DMS 273 treated with DMSO at 0.1 percent for 48 hours (cell line): ENCODE measurements at places on chromosomes 2 and 18.

DNA sequence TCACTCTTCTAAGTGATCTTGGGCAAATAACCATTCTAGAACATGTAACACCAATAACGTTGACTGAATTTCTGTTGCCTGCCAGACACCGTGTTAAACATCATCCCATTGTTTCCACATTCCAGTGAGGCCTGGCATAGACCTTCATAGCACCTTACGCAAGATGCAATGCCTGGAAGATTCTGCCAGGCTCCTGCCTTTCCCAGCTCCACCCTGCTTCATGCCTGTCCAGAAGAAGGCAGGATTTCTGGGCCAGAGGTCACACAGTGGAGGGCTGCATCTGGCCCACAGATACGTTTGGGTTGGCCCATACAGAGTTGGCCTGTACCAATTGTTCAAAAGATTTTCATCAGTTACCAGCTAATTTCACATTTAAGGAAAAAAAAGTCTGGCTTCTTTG, 46.3 kb downstream of the EN1 start:
- no peak for DNase-seq

DNA sequence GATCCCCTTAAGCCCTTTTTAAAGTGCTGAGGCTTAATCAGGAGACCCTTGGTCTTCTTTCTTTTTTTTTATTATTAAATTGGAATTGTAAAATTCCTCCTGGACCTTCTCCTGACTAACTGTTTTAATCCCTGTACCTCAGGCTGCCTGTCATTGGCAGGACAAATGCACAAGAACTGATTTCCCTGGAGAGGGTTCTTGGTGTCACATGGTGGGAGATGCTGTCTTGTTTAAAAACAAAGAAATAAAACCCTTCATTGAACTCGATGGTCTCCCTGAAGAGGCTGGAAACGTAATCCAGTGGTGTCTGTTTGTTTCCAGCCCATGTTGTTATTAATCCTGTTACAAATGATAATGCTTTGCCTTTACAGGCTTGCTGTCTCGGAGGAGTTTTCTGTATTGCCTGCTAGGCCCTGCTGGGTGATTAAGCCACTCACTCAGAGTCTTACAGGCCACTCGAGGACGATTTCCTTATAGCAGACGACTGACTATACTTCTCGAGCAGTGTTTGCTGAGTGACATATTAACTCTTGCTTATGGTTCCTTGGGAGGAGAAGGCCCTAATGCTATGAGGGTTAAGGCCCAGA, 100.5 kb upstream of the MGAT5 start:
- DNase-seq = no peak

DNA sequence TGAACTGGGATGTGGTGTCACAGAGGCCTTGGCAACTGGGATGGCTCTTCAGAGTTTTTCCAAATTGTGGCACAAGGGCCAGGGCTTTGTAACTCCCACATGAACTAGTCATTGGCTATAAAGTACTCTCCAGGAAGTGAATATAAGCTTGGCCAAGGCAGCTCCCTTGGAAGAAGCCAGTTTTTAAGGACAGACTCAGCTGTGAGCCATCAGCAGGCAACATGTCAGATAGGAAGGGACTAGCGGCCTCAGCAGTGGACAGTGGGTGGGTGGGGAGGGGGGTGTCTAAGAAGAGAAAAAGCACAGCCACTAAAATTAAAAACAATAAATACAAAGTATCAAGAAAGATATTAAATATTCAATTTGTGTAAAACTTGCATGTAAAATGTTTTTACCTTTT, 691.1 kb upstream of the PIK3C3 start:
- DNase-seq = no peak

GRCh38 chr18:73520229-73520628, 627.4 kb downstream of the FBXO15 start:
- DNase-seq = no peak

GRCh38 chr2:176280156-176280555, 10.9 kb downstream of the MTX2 start:
- no peak for DNase-seq

GRCh38 chr2:134783912-134784311, 54.5 kb upstream of the ACMSD start:
- DNase-seq = no peak

DNA sequence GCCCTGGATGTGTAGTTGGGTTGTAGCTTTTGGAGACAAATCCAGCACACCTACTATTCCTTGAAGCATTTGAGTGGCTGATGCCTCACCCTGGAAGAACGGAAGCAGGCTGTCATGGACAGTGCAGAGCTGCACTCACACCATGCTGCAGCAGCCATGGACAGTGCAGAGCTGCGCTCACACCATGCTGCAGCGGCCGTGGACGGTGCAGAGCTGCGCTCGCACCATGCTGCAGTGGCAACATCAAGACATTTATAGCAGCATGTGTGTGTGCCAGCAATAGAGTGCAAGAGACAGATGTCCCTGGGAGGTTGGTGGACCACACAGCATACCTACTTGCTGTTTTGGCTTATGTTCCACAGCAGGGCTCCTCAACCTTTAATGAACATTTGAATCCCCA, 30.6 kb downstream of the GNAL start:
- peak; percentile 80 for DNase-seq

DNA sequence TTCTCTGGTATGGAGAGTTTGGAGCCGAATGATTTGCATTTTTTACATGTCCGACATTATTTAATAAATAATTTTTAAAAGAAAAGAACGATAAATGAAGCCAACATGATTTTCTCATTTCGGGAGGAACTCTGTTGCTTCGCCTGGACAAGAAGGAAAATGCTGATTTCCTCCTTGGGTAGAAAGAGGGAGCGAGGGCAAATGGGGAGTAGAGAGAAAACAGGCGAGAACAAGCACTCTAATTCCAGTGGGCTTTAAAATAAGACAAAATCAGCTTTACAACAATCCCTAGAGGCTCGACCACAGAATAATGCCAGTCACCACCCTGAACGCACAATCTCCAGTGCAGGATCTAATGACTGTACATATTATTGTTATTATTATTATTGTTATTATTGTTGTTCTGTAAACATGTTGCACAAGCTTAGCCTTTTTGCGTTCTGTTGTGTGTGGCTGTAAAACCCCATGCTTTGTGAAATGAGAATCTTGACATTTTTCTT, 3.7 kb downstream of the DLX1 start:
- DNase-seq = no peak

DNA sequence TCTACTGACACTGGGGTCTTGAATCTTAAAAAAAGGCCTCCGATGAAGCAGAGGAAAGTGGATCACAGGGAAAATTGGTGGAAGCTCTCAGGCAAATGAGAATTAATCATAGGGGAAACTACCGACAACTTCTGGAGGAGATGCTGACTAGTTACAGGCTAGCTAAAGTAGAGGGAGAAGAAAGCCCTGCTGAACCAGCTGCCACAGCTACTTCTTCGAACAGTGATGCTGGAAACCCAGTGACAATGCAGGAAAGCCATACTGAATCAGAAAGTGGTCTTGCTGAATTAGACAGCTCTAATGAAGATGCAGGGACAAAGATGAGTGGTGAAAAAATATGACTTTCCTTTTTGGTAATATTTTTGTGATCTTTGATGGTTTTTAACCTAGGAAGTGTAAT, 44.9 kb upstream of the SLC3A1 start:
- DNase-seq = no peak

DNA sequence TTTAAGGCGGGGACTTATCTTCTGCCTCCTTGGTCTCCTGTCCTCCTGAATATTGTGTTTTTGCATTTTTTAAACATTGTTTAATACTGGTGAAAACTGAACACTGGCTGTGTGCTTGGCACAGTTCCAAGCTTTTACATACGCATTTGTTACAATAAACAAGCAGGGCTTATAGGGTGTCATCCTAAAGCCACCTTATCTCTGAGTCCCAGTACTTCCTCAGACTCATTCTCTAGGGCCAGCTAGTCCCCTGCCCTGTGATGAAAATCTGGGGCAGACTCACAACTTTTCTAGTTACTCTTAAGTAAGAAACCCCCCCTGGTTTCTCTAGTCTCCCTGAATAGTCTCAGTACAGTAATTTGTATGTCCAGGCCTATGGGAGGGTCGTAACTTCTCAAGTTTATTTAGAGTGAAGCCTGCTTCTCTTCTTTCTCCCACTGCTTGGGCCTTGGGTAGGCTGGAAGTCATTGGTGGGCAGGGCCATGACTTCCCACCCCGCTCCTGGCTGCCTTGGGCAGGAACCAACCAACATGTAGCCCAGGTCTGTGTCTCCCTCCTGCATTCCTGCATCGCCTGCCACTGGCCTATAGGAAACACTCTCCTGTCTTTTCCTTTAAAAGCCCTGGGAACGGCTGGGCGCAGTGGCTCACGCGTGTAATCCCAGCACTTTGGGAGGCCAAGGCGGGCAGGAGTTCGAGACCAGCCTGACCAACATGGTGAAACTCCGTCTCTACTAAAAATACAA, 7.7 kb upstream of the KCNE4 start:
- DNase-seq = no peak

DNA sequence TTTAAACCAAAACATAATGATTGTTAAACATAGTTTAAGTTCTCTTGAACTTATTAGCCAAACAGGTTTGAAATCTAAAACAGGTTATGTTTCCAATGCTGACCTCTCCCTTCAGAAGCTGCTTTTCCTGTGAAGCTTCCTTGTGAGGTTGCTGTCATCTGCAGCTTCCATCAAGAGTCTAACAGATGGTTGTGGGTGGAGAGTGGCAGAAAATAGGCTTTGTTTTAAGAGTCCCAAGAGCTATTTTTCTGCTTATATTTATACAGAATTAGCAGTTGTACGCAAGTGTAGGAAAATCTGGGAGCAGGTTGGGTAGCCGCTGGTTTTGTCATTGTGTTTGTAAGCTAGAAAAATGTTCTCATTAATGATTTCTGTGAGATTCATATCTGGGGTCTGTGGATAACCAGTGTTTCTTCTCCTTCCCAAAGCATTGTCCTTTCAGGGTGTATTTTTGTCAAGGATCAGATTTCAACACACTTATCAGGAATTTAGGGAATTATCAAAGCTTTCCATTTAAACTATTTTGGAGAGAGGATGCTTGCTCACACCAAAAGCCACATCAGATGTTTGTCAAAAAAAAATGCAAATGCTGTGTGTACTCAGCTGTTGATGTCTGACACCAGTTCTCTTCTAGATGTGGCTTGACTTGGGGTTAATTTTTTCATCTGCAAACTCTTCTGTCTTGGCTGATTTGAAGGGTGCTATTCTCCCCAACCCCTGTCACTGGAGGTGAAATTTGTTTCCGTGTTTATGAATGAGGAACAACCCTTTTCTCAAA, 78.1 kb upstream of the KIF5C start:
- DNase-seq = peak; percentile 19

DNA sequence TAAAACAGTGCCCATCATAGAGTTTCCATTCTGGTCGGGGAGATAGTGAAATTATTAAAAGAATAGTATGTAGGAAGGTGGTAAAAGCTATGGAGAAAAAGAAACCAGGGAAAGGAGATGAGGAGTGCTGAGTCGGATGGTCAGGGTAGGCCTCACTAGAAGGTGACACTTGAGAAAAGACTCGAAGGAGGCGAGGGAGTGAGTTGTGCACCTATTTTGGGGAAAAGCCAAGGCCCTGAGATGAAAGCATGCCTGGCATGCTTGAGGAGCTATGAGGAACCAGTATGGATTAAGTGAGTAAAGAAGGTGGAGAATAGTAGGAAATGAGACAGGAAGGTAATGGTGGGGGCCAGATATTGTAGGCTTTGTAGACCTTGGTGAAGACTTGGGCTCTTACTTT, 7.3 kb upstream of the TTLL4 start:
- no peak for DNase-seq

DNA sequence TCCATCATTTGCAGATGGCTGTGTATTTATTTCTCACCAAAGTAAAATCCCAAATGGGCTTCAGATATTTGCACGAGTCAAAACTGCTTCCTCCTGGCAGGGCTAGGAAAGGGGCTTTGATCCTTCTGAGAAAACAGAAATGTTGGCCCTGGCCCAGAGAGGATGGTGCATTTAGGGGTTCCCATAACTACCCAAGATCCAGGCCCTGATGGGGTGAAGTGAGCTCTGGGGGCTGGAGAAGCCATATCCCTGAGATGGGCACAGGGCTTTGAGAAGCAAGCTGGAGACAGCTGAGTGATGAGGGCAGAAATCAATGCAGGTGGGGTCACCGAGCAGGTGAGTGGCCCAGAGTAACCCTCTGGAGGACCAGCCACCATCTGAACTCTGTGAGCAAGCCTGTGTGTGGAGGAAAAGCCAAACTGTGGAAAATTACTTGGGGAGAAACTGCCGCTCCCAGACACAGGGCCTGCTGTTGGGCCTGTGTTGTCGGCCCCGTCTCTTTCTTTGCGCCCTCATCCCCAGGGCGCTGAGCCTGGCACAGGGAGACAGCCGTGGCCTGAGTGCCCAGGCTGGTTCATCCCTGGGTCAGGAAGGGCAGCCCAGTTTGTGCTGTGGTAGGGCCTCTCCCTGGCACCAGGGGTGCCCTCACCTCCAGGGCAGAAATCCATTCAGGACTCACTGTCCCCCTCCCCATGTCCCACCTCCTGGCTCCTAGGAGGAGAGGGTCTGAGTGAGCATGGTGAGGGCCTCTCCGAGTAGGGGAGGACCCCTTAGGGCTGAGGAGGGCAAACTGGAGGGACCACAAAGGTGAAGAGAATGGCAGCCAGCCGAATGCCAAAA, 167.8 kb upstream of the HAAO start:
- no peak for DNase-seq

- no peak for DNase-seq
Observed at GRCh38 chr18:71707400-71707799, 836.7 kb downstream of the CBLN2 start.

DNA sequence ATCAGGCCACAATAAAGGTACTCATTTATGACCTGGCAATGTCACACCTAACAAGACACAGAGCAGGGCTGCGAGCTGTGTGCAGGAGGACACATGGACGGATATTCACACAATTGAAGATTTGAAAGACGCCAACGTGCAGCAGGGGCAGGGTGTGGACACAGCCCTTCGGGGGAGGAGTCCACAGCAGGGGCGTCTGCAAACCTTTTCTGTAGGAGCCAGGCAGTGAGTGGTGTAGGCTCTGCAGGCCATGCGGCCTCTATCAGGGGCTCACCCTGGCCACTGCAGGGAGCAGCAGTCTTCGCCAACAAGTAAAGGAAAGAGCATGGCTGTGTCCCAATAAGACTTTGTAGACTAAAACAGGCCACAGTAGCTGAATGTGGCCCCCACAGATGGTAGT, 125.7 kb upstream of the SNTG2 start:
- no peak for DNase-seq

GRCh38 chr2:151979694-151980093, 119.2 kb downstream of the CACNB4 start:
- DNase-seq = no peak

GRCh38 chr2:240203031-240203787, 62.8 kb upstream of the OTOS start:
- no peak for DNase-seq

GRCh38 chr2:108632332-108633160, 86.7 kb upstream of the RANBP2 start:
- no peak for DNase-seq

DNA sequence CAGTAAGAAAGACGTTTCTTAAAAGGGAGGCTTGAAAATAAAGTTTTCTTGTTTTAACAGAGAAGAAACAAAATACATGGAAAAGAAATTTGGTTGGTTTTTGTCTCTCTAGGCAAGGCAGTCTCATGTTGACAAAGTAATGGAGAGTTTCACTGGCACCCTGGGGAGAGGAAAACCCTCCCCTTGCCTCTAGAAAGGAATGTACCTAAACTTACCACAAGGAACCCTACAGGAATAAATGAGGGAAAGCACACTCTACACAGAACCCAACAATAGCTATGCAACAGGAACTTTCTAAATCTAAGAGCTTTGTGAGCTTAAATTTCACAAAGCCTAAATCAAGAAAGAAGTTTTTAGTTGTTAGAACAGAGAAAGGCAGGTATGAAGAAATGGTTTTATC, 37.0 kb downstream of the FIGN start:
- DNase-seq = no peak

GRCh38 chr2:117853873-117854272, 39.4 kb downstream of the DDX18 start:
- DNase-seq = no peak
